ENCODE measurements at places on chromosomes 7 and 10.

GRCh38 chr7:136272934-136273333 lies 295.8 kb upstream of the MTPN start:
- no peak for DNase-seq

DNA sequence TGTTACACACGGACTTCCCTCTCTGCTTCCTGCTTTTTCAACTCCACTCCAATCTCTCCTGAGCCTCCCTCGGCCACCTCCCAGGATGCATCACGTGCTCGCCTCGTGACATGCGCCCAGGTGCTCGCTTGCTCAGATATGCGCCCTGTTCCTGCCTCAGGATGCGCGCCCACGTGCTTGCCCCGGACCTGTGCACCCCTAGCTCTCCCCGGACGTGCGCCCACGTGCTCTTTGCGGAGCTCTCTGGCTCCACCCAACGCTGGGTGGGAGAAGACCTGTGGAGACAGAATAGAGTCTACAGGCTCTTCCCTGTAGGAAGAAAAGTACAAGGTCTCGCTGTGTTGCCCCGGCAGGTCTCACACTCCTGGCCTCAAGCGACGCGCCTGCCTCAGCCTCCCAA lies 23.1 kb downstream of the PARD3 start:
- DNase-seq = no peak

DNA sequence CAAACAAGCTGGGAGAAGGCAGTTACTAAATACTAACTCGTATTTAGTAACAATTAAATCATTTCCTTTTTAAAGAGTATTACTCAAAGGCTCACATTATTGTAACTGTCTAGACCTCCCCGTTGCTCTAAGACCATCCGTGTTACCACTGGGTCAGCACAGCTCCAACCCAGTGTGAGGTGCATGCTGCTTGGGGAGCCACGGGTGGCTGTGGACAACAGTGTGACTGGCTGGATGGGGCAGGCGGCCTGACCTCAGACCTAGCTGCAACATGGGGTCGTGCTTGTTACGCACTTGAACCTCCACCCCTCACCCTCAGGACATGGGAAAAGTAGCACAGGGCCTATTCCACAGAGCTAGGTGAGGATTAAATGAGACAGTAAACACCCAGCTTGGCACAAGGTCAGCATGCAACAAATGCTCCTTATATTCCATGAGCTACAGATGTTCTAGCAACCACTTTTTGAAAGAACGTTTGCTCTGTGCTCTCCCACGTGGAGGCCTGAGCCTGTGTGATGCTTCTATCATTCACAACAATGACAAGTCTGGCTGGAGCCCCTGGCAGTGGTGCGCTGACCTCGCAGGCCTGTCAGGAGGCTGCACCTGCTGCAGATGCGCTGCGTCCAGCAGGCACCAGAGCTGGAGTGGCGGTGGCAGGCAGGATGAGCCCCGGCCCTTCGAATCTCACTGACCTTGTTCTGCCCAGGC lies 135.7 kb downstream of the PKD1L1 start:
- DNase-seq = no peak

GRCh38 chr7:44461387-44461786 lies 29.1 kb downstream of the NUDCD3 start:
- peak; percentile 86 for DNase-seq

- no peak for DNase-seq
Observed at GRCh38 chr10:132847856-132848255, 61.9 kb upstream of the NKX6-2 start.

GRCh38 chr10:27794157-27794556 lies 48.5 kb upstream of the MKX start:
- peak; percentile 15 for DNase-seq

- peak; percentile 29 for DNase-seq
Observed at GRCh38 chr10:121722665-121723064, 124.4 kb upstream of the FGFR2 start.

GRCh38 chr7:15652776-15653290 lies 33.6 kb downstream of the MEOX2 start:
- DNase-seq = no peak

GRCh38 chr10:115164220-115164619 lies 71.1 kb downstream of the ATRNL1 start:
- no peak for DNase-seq

DNA sequence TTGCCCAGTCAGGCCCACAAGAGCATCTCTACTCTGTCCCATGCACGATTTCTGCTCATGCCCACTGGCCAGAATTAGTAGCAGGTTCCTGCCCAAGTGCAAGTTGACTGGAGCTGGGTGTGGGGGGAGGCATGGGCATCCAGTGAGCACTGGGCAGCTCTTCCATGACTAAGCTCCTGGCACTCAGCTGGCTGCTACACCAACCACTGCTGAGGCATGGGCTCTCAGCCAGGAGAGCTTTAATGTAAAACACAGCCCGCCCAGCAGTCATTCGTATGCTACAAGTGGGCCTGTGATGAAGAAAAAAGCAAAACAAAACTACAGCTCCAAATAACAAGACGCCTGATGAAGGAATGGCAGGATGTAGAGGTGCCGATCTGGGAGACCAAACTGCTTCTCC lies 335.4 kb upstream of the PFKP start:
- no peak for DNase-seq

- no peak for DNase-seq
Observed at GRCh38 chr7:97215556-97215955, 98.1 kb downstream of the SDHAF3 start.

- DNase-seq = no peak
Observed at GRCh38 chr10:100293066-100293465, 6.6 kb upstream of the BLOC1S2 start.

- DNase-seq = no peak
Observed at GRCh38 chr10:126475074-126475691, 86.9 kb upstream of the ADAM12 start.

DNA sequence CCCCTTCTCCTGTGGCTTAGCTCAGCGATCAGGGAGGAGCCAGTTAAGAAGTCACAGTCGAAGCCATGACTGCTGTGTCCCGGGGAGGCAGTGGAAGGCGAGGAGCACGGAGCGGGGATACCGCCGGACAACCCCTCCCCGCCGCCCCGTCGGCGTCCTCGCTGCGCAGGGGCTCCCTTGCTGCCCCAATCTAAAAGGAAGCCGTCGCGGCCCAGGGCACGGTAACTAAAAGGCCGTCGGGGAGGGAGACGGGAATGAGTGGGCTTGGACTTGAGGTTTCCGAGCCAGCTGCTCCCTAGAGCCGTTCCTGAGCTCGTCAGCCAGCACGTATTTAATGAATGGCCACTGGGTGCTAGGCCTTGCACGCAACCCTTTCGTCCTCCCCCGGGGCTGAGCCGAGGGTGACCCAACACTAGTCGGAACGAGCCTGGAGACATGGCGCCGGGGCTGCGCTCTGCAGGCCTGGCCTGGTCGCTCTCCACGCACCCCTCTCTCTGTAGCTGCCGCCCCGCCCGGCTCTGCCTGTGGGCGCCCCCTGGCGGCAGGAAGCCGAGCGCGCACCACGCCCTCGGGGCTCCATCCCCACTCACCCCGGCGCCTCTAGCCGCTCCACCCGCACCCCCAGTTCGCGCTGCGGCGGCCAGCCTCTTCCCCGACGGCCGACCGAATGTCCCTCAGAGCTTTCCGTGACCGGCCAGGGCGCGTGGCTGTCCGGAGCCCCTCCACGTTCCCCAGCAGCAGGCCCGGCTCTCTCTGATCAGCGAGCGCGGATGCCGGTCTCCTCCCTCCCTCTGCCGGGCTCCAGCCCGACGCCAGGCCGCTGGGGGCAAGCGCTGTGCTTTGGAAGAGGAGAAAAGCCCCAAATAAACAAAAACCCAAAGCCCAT lies 29.3 kb upstream of the KCNK18 start:
- peak; percentile 43 for DNase-seq

- no peak for DNase-seq
Observed at GRCh38 chr10:124568848-124569622, 107.4 kb downstream of the LHPP start.

DNA sequence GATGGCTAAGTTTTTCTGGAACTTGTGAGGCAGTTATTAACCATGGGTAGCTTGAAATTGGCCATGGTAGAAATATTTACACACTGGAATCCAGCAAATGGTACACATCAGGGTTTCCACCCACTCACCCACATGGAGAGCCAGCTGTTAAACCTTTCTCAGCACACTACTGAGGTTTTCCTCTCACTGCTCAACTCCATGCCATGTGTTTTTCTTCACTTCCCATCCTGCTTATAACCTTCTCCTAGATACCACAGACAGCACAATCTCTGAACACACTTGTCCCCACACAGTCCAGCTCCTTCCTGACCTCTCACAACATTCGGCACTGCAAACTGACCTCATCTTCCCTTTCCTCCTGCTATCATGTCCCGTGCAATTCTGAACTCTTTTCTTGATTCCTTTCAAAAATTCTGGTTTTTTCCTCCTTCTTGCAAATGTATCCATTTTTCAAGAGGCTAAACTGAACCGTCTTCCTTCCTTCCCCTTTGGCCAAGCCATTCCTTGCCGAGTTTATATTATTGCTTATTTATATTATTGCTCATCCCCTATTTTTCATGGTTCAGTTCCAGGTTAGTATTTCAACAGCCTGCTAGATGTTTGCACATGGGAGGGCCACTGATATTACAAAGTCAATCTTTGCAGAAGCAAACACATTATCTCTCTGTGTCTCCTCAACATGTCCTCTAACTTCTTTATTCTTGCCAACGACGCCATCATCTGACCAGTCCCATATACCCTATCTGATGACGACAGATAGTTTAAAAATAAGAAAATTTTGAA lies 606.4 kb downstream of the SORCS1 start:
- peak; percentile 85 for DNase-seq

DNA sequence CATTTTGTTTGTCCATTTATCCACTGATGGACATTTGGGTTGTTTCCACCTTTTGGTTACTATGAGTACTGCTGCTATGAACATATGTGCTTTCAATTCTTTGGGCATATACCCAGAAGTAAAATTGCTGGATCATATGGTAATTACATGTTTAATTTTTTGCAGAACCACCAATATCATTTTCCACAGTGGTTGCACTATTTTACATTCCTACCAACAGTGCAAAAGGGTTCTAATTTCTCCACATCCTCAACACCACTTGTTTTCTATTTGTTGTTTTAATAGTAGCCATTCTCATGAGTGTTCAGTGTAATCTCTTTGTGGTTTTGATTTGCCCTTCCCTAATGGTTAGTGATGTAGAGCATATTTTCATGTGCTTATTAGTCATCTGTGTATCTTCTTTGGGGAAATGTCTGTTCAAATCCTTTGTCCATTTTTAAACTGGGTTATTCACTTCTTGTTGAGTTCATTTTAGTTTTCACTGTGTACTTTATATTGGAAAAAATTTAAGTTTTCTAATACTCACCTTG lies 101.9 kb downstream of the HIBADH start:
- peak; percentile 86 for DNase-seq

- no peak for DNase-seq
Observed at GRCh38 chr7:139439375-139439774, 44.1 kb downstream of the KLRG2 start.

DNA sequence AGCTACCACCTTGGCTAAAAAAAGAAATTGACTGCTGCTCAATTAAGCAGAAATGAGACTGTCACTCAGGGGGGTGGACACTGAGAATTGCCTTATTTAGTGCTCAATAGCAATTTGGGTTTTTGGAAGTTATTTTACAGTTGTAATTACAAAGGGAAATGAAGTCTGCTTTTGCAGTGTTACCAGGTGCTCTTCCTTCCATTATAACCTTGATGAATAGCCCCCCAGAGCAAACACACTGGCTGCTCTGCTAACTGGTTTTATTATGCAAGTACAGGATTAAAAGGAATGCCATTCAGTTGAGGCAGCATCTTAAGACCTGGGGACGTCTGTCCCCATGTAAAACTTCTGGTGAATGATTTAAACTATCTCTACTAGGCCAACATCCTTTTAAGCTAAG lies 191.0 kb downstream of the EVX1 start:
- no peak for DNase-seq

DNA sequence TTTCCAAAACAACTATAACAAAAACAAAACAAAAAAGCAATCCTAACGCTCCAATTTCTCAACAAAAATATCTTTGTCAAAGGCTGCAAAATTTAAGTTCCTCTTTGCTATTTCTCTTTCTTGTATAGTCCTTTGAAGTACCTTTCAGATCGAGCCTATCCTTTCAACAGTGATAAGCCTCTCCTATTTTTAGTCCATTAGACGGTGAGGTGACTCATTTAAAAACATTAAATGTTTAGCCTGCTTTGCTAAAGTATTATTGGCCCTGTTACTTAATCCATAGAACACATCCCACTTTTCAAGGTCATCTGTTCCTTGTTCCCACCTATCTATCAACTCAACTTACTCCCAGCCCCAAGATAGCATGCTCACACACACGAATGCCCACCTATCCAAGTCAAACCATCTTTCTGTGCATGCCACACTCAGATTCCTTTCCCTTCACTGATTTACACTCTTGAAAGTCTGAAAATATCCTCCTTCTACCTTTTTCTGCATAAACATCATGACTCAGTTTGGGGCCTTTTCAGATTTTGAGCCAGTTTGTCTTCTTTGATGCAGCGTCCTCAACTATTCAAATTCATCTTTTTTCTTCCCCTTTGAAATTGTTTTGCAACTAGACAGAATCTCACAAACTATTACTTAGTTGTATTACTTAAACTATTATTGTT lies 224.9 kb upstream of the TMEM229A start:
- DNase-seq = no peak

DNA sequence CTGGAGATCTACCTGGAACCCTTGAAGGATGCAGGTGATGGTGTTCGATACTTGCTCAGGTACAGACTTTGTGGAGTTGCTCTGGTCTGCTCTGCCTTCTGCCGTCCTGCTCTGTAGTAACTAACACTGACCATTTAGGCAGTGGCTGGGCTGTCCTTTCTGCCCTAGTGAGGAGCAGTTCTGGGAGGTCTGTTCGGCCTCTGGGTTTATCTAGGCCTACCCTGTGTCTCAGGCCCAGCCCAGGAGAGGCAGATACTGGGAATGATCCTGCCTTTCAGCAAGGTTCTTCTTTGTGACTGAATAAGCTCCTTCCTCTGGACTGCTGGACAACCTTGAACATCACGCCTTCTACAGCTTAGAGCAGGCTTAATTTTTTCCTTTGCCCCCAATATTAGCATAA lies 1.7 kb downstream of the ZFYVE27 start:
- no peak for DNase-seq

DNA sequence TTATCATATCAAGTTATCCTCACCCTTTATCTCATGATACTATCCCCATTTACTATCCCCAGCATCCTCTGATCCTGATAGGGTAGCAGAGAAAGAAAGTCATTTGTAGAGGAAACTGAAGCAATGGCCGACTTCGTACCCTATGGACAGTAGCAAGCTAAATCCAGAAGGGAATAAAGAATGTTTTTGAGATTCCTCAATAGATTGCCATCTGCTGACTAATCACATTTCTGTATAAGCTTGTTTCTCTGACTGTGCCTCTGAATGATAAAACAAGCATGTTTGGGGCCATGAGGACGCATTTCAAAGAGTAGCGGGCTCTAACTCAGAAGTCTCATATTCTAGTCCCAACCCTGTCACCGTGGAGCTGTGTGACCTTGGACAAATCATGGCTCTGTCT lies 13.2 kb upstream of the FAM107B start:
- DNase-seq = peak; percentile 41

- no peak for DNase-seq
Observed at GRCh38 chr7:152677808-152678670, 2.1 kb upstream of the XRCC2 start.
